AG08396 (cell line): ENCODE measurements at places on chromosomes 5 and 9.

GRCh38 chr5:17482790-17483189 is 15.2 kb upstream of the TAF11L2 start:
- DNase-seq, result no peak

DNA sequence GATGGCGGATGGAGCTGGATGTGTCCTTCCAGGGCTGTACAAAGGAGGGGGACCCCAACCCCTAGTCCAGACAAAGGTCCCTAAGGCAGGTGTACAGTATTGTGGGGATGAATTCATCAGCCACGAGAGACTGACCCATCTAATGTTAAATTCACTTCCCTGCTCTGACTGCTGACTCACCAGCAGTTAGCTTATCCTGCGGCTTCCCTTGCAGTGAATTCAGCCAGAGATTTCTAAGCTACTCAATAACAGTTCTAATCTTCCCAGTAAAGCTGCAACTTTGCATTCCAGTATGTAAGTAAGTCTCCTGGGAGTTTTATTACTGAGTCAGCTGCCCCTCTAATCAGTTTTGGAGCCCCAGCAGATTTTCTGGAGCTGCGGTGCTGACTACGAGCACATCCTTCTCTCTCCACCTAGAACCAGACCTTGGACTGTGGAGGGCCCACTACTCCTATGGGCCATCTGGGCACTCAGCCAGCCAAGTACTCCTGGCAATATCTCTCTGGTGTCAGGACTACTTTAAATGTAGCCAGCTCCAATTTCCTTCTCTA is 16.1 kb downstream of the B4GALT1 start:
- peak; percentile 68 for DNase-seq

- DNase-seq, result no peak
These were observed 14.7 kb downstream of the PITX1 start for GRCh38 chr5:135019314-135019713.

DNA sequence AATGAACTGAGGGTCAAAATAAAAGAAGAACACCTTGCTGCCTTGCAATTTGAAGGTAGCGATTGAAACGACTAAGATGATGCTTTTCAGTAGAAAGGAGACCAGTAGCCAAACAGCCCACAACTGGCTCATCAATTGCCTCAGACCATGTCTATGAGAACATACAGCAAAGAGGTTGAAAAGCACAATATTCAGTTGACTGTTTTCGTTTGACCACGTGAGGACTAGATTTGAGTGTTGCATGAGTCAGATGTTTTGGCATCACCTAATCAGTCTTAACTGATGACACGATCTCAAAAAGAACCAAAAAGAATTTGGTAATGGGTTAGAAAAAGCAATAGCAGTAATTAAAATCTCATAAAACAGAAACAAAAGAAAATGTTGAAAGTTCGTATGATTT is 82.7 kb upstream of the IL7R start:
- no peak for DNase-seq

DNA sequence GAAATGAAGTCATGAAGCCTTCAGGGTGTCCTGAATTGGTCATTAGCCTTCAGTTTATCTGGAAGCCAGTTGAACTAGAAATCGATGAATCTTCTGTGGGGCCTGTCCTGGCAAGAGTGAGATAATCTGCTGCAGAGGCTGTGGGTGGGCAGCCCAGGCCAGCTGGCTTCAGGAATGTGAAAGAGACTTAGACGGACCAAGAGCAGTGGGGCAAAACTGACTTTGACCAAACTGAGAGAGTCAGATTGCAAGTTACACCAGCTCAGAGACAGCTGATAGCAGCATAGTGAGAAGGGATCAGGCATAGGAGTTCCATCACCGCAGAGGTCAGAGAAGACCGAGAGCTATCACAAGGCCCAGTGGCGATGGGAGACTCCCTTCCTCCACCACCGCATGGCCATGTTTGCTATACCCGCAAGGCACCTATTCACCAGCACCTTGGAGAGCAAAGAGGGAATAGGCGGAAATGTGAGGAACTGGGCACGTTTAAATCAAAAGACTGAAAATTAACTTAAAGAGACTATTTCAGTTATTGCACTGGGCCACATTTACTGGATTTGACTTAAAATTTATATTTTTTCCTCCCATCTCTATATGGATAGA is 50.0 kb upstream of the GLIS3 start:
- no peak for DNase-seq

- DNase-seq, result no peak
These were observed 59.8 kb upstream of the ADAMTS2 start for GRCh38 chr5:179405054-179405416.

DNA sequence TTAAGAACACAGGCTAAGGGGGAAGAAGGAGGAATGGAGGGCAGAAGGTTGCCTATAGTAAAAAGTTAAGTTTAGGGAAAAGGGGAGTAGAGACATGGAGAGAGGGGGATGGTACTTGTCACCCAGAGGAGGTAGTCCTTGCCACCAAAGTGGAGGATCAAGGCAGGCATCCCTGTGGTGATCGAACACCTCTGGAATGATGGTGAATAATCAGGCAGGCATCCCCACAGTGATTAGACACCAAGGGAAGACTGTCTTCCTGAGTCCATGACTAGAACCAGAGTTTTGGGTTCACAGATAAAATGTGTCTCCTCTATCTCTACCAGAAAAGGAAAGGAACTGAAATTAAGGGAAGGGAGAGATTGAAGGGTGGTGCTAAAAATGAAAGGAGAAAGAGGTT is 19.2 kb upstream of the HMGCS1 start:
- DNase-seq, result no peak

DNA sequence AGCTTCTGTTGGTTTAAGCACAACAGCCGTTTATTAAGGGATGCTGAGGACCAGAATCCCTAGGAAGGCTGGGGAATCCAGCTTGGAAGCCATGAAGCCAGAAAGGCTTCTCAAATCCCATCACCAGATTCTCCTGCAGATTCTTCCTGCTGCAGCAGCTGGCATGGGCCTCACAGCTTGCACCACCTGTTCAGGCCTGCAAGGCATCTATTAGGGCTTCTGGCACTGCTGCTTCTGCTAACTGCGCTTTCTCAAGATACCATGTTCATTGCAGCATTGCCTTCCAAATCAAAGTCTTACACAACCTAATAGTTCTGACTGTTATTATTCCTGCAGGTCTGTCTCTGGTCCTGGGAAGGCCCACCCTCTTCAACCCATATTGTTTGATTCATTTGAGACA is 51.2 kb upstream of the ZNF366 start:
- no peak for DNase-seq

DNA sequence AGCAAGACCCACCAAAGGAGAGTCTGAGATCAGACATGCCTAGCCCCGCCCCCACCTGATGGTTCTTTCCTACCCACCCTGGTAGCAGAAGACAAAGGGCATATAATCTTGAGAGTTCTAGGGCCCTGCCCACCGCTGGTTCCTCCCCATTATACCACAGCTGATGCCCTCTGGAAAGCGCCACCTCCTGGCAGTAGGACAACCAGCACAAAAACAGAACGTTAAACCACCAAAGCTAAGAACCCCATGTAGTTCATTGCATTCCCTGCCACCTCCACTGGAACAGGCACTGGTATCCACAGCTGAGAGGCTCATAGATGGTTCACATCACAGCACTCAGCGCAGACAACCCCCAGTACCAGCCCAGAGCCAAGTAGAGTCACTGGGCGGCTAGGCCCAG is 81.2 kb upstream of the TRPC7 start:
- DNase-seq, result no peak

DNA sequence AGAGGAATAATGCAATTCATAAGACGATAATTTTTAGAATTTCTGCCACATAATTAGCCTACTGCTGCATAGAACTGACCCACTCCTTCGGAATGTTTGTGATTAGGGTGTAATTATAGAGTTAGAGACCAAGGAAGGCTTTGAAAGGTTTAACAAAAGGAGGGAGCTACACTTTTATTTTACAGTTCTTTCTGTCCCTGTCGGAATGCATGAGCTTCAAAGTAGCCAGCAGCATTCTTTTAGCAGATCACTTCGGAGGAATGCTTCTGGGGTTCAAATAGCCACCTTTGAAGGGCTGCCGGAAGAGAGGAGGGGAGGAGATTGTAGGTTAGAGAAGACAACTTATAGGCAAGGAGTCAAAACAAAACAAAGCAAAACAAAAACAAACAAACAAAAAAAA is 168.1 kb downstream of the GRIA1 start:
- no peak for DNase-seq

- no peak for DNase-seq
These were observed 14.3 kb downstream of the DAP start for GRCh38 chr5:10746711-10747110.

- no peak for DNase-seq
These were observed 93.4 kb upstream of the CDH6 start for GRCh38 chr5:31100047-31100575.

- no peak for DNase-seq
These were observed 29.6 kb downstream of the PAX5 start for GRCh38 chr9:37004424-37004935.

DNA sequence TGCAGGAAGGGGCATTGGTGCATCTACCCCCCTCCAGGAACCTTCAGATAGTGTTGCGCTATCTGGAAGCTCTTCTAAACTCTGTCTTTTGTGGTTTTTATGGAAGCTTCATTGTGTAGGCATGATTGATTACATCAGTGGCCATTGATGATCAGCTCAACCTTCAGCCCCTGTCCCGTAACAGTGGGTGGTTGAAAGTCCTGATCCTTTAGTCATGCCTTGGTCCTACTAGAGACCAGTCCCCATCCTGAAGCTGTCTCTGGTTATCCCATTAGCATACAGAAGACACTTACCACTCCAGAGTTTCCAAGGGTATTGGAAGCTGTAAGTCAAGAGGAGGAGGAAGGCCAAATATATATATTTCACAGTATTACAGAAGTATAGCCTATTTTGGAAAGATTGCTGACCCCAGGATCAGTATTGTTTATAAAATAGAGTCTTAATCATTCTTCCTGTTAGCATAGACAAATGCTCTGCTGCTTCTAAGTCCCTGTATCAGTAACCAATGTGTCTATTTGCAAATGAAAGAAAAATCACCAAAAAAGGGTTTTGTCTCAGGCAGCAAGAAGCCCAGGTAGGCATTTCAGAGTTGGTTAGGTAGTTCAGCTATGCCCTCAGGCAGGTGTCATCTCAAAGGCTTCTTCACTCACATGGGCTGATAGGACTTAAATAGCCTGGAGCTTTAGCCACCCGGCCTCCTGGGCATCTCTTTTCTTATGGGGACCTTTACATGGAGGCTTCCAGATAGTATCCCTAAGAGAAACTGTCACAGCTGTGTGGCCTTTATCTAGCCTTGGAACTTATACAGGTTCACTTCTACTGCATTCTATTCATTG is 41.6 kb downstream of the SPIN1 start:
- no peak for DNase-seq

- peak; percentile 75 for DNase-seq
These were observed 23.9 kb downstream of the LARP1 start for GRCh38 chr5:154779105-154779504.

DNA sequence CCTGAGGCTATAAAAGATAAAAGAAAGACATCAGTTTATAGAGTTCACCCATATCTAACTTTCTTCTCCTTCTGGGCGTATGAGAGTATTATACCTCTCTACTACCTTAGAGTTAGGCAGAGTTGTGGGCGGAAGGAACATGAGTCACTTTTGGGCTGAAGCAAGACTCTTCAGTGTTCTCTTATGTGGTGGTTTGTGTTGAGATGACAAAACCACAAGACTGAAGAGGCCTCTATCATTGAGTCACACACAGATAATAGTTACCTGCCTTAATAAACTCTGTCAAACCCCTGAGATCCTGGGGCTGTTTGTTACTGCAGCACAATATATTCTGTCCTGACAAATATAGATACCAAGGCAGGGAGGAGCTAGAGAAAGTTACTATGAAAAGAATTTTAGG is 184.2 kb downstream of the EFNA5 start:
- no peak for DNase-seq

GRCh38 chr5:62348723-62349481 is 42.9 kb downstream of the KIF2A start:
- no peak for DNase-seq

DNA sequence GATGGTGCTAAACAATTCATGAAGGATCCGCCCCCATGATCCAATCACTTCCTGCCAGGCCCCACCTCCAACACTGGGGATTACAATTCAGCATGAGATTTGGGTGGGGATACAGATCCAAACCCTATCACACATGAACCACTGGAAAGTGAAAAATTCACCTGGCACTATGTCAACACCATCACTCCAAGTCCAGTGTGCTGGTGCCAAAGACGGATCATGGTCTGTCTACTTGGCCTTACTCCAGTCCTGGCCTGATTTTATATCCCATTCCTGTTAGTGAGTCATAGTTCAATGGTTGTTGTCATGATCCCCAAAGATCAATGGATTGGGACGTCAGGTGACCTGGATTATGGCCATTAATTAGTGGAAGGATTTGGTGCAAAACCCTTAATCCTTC is 147.4 kb upstream of the RPS23 start:
- no peak for DNase-seq

DNA sequence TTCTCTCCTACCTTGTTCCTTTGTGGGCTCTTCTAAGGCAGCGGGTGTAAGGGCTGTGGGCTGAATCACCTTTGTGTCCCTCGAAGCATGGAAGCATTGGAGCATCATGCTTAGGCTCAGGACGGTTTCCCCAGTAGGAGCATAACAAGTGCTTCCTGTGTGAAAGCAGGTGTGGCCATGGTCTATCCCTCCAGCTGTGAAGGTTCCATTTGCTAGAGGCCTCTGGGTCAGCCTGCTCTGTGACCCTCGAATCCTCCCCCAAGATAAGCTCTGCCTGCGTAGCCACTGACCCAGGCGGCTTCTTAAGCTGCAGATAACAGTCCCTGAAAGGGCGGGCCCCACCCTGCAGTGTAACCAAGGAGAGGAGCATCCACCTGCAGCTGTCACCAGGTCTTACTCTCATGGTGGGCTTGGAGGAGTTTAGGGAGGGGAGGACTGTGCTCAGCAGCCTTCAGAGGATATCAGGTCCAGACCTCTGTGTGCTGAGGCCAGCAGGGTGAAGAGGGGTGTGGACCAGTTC is 8.4 kb upstream of the NDST1 start:
- DNase-seq, result no peak

- DNase-seq, result no peak
These were observed 109.1 kb upstream of the ELL2 start for GRCh38 chr5:96070622-96071225.

GRCh38 chr9:109894473-109894872 is 114.5 kb downstream of the PALM2AKAP2 start:
- no peak for DNase-seq

GRCh38 chr9:124871156-124871561 is 9.2 kb downstream of the ARPC5L start:
- DNase-seq, result no peak

DNA sequence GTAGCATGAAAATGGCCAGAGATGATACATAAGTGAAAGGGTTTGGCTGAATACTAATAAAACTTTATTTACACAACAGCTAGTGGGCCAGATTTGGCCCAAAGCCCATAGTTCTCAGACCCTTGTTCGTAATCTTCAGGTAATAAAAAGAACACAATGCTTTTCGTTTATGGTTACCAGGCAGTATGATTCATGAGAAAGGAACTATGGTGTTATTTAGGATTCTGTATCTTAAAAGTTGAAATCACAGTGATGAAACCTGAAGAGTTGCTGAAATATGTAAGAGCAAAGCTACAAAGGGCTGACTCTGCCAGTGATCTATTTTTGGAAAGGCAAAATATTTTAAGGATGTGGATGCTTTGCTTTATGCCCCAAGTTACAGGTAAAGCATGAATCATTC is 192.7 kb downstream of the SMC2 start:
- no peak for DNase-seq

- no peak for DNase-seq
These were observed 199.8 kb downstream of the MAPKAP1 start for GRCh38 chr9:125507226-125507625.

GRCh38 chr5:12662545-12663314 is 758.5 kb upstream of the CTNND2 start:
- no peak for DNase-seq

GRCh38 chr5:151097820-151098767 is 17.3 kb upstream of the TNIP1 start:
- no peak for DNase-seq

- no peak for DNase-seq
These were observed 90.4 kb downstream of the RIC1 start for GRCh38 chr9:5719100-5719926.
